GM18507 (cell line): ENCODE measurements at places on chromosomes 2 and 18.

DNA sequence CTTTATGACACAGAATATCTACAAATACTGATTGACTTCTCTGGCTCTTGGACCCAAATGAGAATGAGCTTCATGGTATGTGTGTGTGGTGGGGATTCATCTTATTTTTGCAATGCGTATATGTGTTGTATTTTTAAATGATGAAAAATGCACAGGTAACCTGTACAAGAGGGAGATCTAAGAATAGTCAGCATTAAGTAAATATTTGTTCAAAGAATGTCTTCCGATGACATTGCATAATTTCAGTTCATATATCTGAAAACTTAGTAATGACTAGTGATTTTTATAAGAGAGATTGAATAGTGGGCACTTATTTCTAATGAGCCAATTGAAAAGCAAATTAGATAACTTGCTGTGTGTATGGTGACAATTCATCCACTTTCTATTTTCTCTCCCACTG lies 66.4 kb downstream of the EML6 start:
- no peak for DNase-seq

DNA sequence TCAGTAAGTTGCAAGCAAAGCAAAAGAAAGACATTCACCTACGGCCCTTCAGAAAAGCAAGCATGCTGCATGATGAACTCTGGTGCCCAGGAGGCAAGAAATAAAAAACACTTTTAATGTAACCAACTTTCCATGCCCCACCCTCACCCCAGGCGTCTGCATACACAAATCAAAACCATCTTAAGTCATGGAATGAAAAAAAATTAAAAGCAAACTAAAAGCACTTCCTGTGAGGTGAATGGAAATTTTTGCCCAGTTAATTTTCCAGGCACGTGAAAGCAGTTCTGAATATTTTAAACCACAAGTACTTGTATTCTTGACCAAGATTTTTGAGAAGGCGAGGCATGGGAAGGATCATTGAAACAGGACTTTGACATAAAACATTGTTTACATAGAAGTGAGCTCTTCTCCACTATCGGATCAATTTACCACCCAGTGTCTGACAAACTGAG lies 2.5 kb upstream of the ICOS start:
- DNase-seq: no peak

DNA sequence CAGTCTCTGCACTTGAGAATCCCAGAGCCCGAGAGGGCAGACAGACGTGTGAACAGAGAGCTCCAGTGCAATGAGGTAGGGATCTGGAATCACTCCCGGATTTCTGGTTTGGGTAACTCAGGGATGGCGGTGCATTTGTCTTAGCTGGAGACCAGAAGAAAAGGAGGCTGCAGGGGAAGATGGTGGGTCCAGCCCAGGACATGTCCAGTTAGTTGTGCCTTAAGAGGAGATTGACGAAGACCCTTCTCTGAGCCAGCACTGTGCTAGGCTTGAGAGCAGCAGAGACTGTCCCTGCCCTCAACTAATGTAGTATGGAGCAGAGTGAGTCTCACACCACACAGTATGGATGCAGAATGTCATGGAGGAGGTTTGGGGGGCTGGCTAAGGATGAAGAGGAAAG lies 150.6 kb upstream of the COPS8 start:
- DNase-seq: no peak

- no peak for DNase-seq
These were observed 54.8 kb upstream of the CCDC141 start for GRCh38 chr2:179104736-179105135.

GRCh38 chr2:232276084-232276732 lies 102.3 kb upstream of the ALPP start:
- DNase-seq: no peak
